ENCODE measurements at places on chromosomes 1 and 21. TPM values are rescaled to one million over a fixed set of nuclear protein-coding genes. Genes with fewer than 3 reads are reported as not detected.

FAM163A gene
- total RNA-seq = not detected

SVBP gene
- 24.6 TPM for total RNA-seq

ARMH1 gene
- 1.3 TPM for total RNA-seq

C2CD2 gene
- total RNA-seq = 16.3 TPM

JAM2 gene
- 1.5 TPM for total RNA-seq

All from smooth muscle cell of trachea (primary cell).